ENCODE measurements at places on chromosomes 11 and 22.
A peak's percentile ranks its signal among the peaks of the same experiment; 100 is the strongest.

DNA sequence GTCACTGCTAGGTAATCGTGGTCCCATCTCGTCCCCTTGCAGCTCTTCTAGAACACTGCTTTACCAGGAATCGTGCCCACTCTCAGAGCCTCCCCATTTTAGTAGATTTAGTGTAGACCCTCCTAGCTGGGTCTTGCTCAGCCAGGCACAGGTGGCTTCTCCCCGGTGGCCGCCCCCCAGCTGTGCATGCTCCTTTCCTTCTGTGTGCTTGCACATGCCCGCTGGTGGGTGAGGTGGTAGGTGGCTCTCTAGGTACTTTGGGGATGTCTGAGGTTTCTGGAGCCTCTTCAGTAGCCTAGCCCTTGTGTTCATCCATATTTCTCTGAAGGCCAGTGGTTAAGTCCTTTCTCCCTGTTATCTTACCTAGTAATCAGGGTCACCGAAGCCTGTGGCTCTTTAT is 5.6 kb downstream of the TUB start:
- no peak for DNase-seq

DNA sequence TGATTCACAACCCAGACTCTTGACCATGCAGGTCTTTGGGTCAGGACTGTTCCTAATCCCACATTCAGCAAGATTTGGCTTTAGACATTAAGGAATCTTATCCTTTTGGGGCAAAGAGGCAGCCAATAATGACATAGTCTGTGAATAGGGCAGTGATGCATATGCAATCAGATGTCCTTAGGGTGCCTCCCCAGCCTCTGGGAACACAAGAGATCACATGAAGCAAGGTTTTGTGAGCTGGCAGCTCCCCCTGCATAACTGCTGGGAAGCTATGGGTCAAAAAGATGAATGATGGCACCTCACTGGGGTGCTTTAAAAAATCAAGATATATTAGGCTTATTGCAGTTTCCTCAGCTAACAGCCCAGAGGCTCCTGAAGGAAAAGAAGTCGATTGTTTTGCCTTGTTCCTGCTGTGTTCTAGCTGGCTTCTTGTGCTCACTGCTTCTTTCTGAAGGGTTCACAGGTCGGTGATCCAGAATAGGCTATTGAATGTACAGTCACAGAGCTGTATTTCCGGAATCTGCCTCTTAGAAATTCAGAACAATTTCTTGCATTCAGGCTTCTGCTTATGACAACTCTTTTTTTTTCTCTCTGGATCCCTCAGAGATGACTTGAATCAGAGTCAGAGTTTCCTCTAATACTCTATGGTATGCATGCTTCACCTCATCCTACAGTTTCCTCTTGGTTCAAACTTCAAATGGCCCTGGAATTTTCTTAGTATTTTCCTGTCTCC is 31.7 kb downstream of the INSC start:
- peak; percentile 28 for DNase-seq

- no peak for DNase-seq
Observed at GRCh38 chr11:1200611-1201191, 22.2 kb upstream of the MUC5B start.

GRCh38 chr11:78420796-78421209 is 3.2 kb upstream of the GAB2 start:
- peak; percentile 63 for DNase-seq

GRCh38 chr11:133712051-133712560 is 133.2 kb downstream of the SPATA19 start:
- peak; percentile 91 for DNase-seq

GRCh38 chr11:6757373-6757967 is 14.3 kb downstream of the OR2AG2 start:
- DNase-seq, result peak; percentile 78

DNA sequence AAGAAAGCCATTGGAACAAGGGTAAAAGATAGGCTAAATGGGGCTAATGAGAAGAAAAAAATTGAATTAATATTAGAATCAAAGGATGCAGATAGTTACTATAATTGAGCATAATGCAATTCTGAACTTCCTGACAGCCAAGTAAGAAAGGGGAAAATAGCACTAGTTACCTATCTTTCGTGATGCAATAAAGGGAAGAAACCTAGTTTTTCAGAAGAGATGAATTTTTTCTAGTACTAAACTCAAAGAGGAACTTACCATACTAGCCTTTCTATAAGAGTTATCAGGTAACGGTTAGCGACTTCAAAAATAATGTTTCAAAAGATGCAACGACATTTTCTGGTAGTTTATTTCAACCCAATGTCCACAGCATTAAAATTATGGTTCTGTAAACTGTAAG is 8.8 kb upstream of the WT1 start:
- no peak for DNase-seq
